ENCODE measurements at places on chromosomes 6 and 20. TPM values are rescaled to one million over a fixed set of nuclear protein-coding genes. Genes with fewer than 3 reads are reported as not detected.
A peak's percentile ranks its signal among the peaks of the same experiment; 100 is the strongest.

DNA sequence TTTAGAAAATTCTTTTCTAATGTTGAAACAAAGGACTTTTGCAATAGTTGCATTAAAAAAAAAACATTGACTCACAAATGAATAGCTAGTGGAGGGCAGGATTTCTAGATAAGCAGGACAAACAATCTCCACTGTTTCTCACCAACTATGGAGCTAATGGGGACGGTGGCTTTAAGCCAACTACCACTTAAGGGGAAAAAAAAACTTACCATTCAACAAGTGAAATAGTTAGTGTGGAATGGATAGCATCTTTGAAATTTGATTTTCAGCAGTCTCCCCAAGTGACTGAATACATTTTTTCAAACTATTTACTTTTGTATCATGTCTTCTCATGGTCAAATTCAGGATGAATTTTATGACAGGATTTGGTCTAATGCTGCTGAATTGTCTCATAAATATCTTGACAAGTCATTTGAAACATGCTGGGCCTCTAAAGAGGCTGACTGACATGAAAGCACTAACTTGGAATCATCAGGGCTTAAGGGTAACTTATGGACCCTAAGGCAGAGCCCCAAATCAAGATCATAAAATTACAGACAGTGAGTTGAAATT is 100.5 kb downstream of the EYA4 start:
- no peak for DNase-seq

- DNase-seq, result no peak
Measured at GRCh38 chr6:116015561-116015960, 45.1 kb downstream of the FRK start.

- no peak for DNase-seq
Measured at GRCh38 chr20:59032713-59033059, 551 bp upstream of the ATP5F1E start.

The MAPK13 gene
- 63.5 TPM for total RNA-seq

GRCh38 chr20:63814891-63815614 is 16.0 kb downstream of the ZBTB46 start:
- DNase-seq, result no peak

The CRIP3 gene
- 1.8 TPM for total RNA-seq

GRCh38 chr6:26457806-26458688 is at the start of gene BTN2A1:
Gene BTN2A1 (plus strand): TSS chr6:26457955. CDS start chr6:26458637, 682 bp downstream.
- peak; percentile 91 for DNase-seq

DNA sequence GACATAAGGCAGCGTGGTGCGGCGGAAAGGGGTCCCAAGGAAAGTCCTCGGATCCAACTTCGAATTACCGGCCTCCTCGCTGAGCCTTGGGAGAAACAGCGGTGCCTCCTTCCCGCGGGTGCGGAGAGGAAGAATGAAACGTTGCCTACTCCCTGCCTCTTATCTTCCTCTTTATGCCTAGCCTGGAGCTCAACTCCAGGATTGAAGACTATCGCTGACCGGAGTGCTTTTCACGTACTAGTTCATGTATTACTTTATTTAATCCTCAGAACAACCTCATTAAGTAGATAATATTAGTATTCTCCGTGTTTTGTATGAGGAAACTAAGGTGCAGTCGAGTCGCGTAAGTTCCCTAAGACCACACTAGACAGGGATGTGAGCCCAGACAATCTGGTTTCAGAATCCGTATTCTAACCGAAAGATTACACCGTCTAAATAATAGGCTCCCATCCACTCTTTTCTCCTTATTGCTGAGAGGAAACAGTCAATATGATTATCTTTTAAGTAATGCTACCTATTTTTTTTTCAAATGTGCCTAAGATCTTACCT is 793 bp upstream of the PDSS2 start:
- DNase-seq, result no peak

DNA sequence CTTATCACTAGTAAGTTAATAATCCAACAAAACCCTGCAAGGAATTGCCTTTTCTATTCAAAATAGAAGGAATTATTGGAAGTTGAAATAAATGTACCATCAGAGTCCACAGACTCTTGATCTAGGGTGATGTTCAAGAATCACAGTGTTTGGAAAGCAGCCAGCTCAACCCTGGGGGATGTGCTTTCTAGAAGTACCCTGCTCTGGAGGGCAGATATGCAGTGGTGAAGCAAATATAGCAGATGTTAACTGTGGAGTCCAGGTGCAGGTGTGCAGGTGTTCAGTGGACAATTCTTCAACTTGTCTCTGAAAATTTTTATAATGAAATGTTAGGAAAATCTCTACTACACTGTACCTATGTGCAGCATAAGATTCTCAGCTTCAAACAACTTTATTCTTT is 9.1 kb upstream of the INSM1 start:
- no peak for DNase-seq

DNA sequence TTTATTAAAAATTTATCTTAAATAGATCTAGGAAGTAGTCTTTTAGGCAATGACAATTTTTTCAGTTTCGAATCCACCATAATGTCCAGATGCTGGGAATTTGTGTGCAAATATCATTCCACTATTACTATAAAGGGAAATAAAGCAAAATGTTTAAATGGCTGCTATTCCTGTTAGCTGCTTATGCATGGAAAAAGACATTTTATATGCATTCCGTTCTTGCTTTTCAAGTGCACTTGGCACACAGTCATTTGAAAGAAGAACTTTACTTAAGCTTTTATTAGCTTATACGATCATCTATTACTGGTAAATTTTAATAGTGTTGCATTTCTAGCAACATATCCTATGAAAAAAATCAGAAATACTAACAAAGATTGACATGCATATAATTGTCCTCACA is 42.0 kb downstream of the PRL start:
- no peak for DNase-seq

GRCh38 chr6:49082611-49083010 is 380.4 kb downstream of the MMUT start:
- no peak for DNase-seq

- no peak for DNase-seq
Measured at GRCh38 chr6:165793287-165793825, 130.3 kb upstream of the PDE10A start.

- DNase-seq, result no peak
Measured at GRCh38 chr6:108364470-108364869, 69.6 kb downstream of the AFG1L start.

The PKHD1 gene
- total RNA-seq, result 0.03 TPM

The ZNF451 gene
- total RNA-seq, result 132 TPM

GRCh38 chr6:33592595-33593413 is 12.7 kb upstream of the BAK1 start:
- DNase-seq, result peak; percentile 49

The XKR7 gene
- not detected for total RNA-seq

The IPCEF1 gene
- 92.4 TPM for total RNA-seq

DNA sequence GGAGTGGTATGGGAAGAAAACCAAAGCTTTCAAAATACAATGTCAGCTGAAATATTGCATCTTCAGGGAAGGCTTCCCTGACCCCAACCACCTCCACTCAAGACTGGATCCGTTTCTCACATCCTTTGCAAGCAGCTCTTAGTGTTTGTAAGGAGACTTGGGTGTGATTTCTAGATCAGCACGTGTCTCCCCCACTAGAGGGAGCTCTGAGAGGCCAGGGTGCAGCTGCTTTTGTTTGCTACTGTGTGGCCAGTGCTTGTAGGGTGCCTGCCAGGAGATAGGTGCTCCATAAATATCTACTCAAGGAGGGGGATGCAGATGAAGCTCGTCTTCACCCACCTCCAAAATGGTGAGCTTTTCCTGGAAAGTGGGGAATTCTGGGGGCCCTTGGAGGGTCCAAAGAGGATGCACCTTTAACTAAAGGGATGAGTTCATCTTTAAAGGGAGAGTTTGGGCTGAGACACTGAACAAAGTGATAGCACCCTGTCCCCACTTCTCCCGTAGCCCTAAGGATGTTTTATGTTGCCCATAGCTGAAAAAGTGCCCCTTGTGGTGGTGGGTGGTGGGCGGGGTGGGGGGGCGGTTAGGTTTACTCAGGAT is 52.6 kb upstream of the MAFB start:
- DNase-seq, result no peak

DNA sequence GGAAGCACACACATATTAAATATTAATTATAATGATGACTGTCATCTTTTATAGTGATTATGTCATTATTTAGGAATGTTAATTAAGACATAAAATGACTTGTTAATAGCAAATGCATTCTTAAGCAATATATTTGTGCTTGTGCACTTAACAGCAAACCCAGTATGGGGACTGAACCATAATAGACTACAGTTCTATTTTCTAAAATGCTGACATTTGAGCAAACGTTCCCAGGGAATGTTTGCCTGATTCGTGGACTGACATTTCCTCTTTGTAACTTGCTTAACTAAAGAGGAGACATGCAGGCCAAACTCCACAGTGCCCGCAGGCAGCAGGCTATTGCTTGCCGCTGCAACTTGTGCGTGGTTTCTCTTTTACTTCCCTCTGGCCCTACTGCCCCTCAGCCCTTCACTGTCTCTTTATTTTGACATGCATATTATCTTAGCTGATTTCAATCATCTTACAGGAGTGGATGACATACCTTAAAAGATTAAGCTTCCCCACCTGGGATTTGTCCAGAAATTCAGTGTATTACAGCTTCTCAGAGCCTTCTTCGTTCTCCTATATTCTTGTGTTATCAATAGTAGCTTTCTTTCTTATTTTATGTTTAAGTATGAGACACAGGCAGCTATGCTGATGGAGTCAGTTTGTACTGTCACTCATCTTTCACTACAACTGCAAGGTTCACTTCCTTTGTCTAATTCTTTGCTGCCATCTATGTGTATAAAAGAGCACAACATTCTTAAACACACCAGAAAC is 141.5 kb downstream of the GMDS start:
- DNase-seq, result no peak

GRCh38 chr6:7025861-7026260 is 81.9 kb upstream of the RREB1 start:
- no peak for DNase-seq

The ISM1 gene
- 1.1 TPM for total RNA-seq

GRCh38 chr6:142722012-142722411 is 223.0 kb downstream of the HIVEP2 start:
- DNase-seq, result no peak

The SLC17A9 gene
- 3.5 TPM for total RNA-seq

- DNase-seq, result no peak
Measured at GRCh38 chr6:2900221-2900807, 2.8 kb downstream of the SERPINB9 start.

The ULBP2 gene
- 1.8 TPM for total RNA-seq

The HCRTR2 gene
- total RNA-seq, result not detected

The GPX6 gene
- total RNA-seq, result not detected

- DNase-seq, result no peak
Measured at GRCh38 chr20:31870726-31871617, 538 bp downstream of the TTLL9 start.
